ENCODE measurements at places on chromosomes 11 and 22.

DNA sequence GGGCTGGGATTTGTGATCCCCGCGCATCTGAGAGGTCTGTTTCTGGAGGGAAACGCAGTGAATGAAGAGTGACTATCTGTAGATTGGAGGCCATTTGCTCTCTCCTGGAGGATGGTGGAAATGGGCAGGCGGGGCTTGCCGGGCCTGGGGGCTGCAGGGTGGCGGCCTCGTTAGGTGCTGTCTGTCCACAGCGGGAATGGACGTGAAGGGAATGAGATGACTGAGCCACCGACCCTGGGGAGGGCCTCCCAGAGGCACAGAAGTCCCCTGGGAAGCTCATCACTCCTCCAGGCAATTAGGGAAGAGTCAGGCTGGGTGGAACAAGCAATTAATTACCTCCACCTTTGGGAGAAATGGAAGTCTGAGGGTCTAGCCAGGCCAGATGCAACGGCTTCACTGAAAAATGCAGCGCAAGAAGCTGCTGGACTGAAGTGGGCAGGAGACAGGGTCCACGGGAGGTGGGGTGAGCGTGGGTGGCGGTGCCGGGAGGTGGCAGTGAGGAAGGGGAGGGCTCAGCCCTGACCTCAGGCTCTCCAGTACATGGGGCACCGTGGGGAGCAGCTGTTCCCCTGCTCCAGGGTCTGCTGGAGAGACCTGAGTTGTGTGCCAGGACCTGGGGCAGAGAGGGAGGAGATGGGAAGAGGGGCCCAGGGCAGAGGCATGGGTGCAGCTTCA lies 524.5 kb downstream of the BRD1 start:
- DNase-seq, result no peak

- DNase-seq, result no peak
Measured at GRCh38 chr11:120660024-120660565, 148.5 kb downstream of the GRIK4 start.

DNA sequence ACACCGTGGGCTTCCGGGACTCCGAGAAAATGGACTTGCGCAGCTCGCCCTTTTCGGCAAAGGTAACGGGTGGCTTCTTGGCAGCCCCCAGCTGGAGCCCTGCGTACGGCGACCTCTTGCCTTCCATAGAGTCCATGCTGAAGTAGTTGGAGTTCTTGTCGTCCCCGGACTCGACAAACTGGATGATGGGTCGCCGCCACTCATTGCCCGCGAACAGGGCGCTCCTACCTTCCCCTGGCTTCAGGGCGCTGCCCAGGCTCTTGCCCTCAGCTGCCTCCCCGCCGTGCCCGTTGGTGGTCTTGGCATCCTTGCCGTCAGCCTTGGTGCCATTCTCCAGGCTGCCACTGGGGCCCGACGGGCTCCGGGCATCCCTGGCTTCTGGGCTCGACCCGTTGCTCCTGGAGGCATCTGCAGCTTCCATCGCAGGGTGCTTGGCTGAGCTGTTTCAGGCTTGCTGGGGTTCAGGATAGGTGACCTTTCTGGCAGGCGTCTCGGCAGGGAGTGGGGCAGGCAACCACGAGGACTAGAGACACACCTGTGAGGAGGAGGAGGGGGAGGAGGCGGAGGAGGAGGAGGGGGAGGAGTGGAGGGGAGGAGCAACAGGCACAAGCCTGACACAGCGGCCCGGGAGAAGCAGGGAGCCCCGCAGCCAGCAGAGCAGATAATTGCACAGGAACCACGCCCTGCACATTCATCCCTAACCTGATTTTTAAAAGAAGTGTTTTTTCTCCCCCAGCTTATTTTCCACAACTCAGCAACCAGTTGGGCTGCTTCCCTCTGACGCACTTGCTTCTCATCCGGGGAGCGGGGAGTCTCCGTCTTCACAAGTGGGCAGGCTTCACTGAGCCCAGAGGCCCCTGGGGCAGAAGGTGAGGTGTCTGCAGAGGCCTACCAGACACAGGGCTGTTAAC lies at the start of gene TRIM29:
TSS of gene TRIM29 (minus strand) at position 503 of the 911 bp plus-strand sequence. CDS start at position 421, 82 bp downstream.
- peak; percentile 95 for DNase-seq

GRCh38 chr11:130999992-131000770 lies 83.9 kb upstream of the SNX19 start:
- peak; percentile 49 for DNase-seq

Data from NCI-H526 treated with DMSO at 0.1 percent for 48 hours (cell line).